ENCODE measurements at places on chromosomes 7 and 10.

- DNase-seq: no peak
Observed at GRCh38 chr7:137728426-137728825, 118.3 kb downstream of the DGKI start.

- no peak for DNase-seq
Observed at GRCh38 chr7:112877691-112878460, 87.7 kb upstream of the TMEM168 start.

DNA sequence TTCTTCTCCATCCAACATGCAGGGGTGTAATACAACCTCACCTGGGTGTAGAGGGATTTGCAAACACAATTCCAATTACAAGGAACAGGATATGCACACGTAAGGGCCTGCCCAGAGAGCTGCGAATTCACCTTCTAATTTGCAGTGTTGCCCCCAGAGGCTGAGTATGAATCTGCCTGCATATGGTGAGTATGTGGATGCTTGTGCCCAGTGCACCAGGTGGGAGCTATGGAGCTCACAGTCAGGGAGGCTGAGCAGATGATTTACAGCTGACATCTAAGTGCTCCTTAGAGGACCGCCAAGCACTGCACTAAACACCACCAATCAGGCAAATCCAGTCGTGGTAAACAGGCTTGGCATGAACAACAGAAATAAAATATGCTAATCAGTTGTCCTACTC is 132.0 kb downstream of the RELN start:
- DNase-seq: no peak

DNA sequence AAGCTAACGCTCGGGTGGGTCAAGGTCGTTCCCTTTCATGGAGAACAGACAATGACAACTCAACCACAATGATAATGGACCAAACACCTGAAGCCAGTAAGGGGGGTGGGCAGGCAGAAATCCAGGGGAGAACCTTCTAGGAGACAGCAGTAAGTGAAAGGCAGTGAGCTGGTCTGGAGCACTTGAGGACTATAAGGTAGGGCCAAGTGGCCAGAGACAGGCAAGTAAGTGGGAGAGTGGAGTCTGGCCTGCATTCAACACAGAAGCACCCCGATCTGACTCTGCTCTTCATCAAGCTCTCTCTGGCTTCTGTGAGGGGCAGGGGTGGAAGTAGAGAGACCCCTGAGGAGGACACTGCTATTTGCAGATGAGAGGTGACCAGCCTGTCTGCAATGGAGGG is 7.7 kb upstream of the IKZF1 start:
- DNase-seq: no peak

- no peak for DNase-seq
Observed at GRCh38 chr10:72026278-72027111, 61.9 kb downstream of the SPOCK2 start.

- DNase-seq: no peak
Observed at GRCh38 chr10:48604991-48605508, at the start of gene ARHGAP22. Gene ARHGAP22 (minus strand): TSS chr10:48605073. CDS start chr10:48604796, 277 bp downstream.

- DNase-seq: no peak
Observed at GRCh38 chr10:106506526-106507283, 657.8 kb downstream of the SORCS1 start.

GRCh38 chr7:151876899-151877777 is at the start of gene PRKAG2:
Gene PRKAG2 (minus strand): TSS chr7:151877115. CDS start chr7:151876620, 495 bp downstream.
- DNase-seq: peak; percentile 68

GRCh38 chr7:51022821-51023220 is 240.1 kb upstream of the GRB10 start:
- no peak for DNase-seq

DNA sequence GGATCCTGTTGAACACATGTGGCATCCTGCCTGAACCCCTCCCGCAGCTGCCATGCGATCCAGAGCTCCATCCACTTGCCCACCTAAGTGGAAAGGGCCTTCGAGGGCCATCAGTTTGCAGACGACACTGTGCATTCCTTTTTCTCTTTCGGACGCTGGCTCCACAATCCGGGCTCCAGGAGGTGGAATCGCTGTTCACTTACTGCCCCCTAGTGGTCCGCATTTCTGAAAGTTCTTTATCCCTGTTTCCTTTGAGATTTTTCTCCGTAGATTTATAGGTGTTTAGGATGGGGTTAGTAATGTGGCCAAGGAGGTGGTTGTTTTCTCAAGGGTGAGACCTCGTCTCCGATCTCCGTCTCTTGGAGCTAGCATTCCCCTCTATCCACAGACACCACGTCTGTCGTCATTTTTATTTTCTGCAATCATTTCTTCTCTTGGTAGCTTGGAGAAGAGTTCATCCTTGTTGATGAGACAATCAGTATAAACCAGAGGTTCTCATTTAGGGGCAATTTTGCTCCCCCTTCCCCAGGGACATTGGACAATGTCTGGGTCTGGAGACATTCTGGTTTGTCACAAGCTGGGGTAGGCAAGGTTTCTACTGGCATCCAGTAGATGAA is 204.6 kb downstream of the ARHGAP21 start:
- DNase-seq: peak; percentile 8

GRCh38 chr7:157897681-157898080 is 560.9 kb downstream of the DNAJB6 start:
- no peak for DNase-seq

DNA sequence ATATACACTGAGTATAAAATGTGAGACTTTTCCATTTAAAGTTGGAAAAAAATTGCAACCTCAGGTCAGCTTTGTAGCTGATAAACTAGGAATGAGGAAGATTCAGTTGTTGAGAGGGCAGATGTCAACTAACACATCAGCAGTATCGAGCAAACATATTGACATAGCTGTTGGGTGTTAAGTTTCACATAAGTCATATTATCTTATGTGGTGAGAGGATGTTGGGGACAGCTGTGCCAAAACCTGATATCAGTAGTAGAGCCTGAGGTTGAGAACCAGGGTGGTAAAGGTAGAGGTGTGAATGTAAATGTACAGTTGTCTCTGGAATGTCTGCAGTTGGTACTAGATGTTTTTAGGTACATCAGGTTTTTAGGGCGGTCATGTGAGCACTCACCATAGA is 5.0 kb downstream of the ZRANB1 start:
- no peak for DNase-seq

DNA sequence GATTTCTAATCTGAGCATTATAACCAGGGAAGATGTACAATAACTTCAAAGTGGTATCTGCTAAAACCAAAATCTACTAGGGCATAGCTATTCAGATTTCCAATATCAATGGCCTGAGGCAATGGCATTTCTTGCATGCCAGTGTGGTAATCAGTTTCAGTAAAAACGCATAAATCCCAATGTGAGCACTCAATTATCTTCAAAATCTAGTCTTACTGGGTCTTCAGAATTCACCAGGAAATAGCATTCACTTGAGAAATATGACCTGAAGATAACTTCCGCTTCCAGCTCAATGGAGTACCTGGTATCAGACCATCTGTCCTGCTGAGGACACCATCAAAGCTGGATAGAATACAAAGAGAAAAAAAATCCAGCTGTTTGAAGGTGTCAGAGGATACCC is 72.4 kb downstream of the TRIL start:
- no peak for DNase-seq
